ENCODE measurements at places on chromosomes 5 and 9.

DNA sequence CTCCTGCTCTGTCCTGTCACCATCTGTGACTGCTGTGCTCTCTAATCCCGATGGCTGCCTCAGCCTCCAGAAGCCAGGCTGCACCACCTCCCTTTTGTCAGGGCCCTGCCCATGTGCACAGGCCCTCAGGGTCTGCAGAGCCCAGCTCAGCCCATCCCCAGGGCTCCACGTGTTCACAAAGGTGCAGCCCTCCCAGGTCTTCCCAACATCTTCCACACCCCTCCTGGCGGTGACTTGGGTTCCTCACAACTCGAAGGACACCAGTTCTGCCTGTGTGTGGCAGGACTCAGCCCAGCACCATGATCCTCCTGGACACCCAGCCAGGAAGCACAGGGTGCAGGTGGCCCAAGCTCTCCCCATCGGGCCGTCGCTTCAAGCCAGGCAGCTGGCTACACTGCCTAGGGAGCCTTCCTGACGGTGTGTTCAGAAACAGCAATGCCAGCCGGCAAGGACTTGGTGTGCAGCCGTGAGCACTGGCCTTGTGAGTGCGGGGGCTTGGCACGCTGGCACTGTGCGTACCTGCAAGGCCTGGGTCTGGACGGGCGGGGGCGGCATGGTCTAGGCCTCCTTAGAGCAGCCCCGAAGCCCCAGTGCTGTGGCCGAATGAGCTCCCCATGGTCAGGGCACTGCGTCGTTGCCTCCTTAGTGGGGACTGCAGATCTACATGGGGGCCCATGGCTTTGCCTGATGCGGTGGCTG, 96.1 kb downstream of the MRPL36 start:
- DNase-seq, result no peak

DNA sequence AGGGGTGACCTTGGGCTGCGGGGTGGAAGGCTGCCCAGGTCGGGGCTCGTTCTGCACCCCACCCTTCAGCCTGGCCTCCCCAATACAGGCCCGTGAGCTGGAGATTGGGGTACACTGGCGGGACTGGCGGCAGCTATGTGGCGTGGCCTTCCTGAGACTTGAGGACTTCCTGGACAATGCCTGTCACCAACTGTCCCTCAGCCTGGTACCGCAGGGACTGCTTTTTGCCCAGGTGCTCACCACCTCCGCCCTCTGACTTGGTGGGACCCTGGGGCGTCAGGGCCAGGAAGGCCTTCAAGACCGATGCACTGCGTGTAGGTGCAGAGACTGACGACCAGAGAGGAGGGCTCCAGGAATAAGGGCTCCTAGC, 10.5 kb downstream of the ZDHHC12 start:
- no peak for DNase-seq

- DNase-seq, result no peak
Observed at GRCh38 chr9:35423499-35423898, 66.4 kb upstream of the RUSC2 start.

DNA sequence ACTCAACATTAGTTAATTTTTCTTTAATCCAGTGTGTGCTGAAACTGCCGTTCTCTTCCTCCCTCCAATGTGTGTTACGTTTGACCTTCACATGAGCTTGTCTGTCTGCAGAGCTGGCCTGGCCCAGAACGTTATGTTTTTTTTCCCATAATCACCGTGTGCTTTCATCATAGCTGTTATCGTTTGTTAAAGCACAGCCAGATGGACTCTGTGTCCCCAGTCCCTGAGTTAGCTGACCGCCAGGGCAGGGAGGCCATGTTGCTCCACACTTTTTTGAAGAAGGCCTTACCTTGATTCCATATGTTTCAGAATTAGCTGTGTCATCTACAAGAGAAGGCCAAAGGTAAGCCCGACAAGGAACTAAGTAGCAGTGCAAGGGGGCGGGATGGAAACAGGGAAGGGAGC, 55.7 kb downstream of the HSD17B3 start:
- DNase-seq, result no peak

DNA sequence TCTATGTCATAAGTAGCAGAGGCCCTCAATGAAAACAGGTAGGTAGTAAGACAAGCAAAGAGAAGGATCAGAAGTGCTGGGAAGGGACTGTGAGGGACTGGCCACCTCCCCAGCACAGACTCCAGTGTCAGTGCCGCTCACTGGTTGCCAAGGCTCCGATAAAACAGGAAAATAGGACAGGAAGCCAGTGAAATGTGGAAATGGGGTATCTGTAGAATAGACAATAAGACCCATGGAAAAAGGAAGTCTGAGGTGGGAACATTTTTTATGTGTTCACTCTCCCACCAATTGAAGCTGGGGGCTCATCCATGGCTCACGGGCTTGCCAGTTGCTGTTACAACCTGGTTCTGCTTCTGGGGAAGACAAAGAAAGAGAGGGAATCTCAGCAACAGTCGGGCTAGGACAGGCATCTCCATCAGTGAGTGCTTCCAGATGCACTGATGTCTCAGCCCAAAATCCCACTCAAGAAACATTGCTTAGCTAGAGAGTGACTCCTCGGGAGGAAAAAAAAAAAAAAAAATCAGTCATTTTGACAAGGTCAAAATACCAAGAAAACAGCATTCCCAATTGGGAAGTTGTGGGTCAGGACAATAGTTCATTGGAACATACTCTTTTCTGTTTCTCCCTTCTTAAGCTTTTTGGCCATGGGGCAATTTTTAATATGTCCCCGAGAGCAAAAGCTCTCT, 27.6 kb upstream of the NFIB start:
- no peak for DNase-seq

DNA sequence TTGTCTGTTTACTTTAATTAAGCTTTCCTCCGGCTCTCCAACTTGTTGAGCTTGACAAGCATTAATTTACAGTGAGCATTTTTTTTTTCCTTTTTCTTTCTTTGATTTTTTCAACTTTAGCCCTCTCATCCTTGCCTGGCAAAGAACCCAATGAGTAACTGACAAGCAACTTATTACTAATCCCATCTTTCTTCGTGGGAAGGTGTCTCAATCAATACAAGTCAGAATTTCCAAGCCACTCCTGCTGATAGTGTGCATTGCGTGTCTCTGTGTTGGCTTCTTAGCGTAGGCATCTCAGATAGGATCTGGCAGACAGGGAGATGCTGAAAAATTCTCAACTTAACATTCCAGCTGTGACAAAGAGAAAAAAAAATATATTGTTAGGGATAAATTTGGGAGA, 527.7 kb upstream of the WWC1 start:
- DNase-seq, result no peak

DNA sequence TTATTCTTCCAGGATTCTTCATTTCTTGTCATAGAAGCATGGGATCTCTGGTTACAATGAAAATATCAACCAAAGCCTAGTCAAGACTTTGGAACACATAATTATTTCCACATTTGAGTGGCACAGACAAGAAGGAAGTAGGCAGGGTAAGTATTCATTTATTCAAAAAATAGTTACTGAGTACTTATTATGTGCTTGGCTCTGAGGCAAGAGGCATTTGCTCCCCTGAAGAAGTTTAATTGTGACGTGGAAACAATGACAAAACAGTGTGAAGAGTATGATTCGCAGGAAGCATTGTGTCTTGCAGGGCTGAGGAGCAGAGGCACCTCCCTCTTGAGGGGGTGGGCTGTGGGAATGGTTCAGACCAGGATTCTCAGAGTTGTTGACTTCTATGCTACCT, 45.0 kb upstream of the TNFSF15 start:
- peak; percentile 50 for DNase-seq

- DNase-seq, result peak; percentile 79
Observed at GRCh38 chr5:144191998-144192397, 21.3 kb downstream of the KCTD16 start.
